ENCODE measurements at places on chromosomes 3 and 15. TPM values are rescaled to one million over a fixed set of nuclear protein-coding genes. Genes with fewer than 3 reads are reported as not detected.

DNA sequence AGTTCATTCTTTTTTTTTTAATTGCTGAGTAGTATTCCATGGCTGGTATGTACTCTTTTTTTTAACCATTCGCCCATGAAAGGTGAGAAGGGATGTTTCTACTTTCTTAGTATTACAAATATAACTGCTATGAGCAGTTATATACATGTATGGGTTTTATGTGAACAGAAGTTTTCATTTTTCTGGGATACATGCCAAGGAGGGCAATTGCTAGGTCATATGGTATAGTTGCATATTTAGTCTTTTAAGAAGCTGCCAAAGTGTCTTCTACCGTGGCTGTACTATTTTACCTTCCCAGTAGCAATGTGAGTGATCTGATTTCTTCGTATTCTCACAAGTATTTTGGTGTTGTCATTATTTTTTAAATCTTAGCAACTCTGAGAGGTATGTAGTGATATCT is 11.2 kb upstream of the KLHL40 start:
- no peak for DNase-seq

- DNase-seq = no peak
Measured at GRCh38 chr3:151395806-151396205, 11.3 kb upstream of the P2RY12 start.

DNA sequence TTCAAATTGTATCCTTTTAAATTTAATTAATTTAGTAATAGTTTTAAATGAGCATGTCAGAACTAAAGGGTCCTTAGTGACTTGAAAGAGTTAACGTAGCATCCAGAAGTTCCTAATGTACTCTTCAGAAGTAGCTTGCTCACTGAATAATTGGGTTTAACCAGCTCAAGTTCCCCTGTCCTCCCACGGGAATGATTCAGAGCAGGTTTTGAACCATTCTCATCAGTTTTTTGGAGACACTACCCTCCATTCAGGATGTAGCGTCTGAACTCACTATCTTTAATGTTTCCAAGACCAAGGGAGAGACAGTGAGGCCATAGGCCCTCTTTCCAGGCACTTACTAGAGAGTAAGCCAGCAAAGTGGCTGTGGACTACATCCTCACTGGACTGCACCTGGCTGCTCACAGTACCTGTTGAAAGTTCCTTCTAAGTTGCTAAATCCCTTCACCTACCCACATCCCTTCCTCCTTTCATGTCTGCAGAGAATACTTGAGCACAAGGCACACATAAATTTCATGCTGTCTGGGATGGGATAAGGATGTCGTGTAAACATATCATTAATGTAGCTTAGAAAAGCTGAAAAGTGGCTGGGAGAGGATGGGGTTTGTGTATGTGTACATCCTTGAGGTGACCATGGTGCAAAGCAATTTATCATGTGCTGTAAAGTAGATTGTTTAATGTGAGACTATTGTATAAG is 146.3 kb downstream of the PLCL2 start:
- no peak for DNase-seq

DNA sequence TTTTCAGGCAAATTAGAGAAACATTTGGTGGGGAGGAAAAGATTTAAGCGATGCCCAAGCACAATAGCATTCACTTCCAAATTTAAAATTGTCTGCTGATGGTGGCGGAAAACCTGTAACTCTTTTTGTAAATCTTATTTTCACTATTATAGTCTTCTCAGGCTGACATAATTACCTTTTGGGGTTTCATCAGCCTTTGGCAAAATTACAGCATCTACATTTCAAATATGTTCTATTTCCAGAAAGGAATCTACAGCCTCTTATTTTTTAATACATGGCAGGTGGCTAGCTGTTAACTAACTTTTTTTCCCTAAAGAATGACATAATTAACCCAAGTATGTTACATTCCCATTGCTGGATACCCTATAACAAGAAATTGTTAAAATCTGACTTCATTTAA is 391.5 kb upstream of the CCDC54 start:
- DNase-seq = no peak

DNA sequence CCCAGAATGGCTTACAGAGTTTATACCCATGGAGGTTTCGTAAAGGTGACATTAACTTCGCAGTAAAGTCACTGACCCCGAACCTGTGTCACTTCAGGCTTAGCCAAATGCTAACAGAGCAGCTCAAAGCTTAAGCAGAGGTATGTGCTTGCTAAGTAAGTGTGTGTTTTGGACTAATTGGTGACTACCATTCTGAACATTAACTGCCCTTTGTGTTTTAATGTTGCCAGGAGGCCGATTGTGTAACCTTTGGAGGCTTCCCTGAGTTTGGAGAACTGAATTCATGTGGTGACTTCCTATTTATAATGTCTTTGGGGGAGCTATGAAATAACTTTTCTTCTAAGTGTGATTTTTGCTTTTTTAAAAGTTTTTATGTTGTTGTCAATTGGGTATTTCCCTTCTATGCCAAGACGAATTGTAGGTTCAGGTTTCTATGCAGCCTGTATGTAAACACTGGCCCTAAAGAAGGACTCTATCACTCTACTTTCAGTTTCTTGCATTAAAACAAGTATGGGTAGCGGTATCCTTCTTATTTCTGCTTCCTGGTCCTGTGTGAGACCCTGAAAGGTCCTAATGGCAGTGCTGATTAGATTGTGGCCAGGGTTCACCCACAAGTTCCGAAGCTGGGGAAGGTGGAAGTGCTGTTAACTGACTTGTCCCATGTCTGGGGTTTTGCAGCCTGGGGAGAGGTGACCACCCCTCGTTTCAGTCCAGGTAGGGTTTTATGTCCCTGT is 86.3 kb downstream of the IGF1R start:
- DNase-seq = no peak

- no peak for DNase-seq
Measured at GRCh38 chr3:115825046-115825445, 201.7 kb downstream of the GAP43 start.

GRCh38 chr3:10772271-10773161 is 43.5 kb upstream of the SLC6A11 start:
- DNase-seq = no peak

- DNase-seq = peak; percentile 72
Measured at GRCh38 chr15:79283252-79284048, 928 bp downstream of the ANKRD34C start.

DNA sequence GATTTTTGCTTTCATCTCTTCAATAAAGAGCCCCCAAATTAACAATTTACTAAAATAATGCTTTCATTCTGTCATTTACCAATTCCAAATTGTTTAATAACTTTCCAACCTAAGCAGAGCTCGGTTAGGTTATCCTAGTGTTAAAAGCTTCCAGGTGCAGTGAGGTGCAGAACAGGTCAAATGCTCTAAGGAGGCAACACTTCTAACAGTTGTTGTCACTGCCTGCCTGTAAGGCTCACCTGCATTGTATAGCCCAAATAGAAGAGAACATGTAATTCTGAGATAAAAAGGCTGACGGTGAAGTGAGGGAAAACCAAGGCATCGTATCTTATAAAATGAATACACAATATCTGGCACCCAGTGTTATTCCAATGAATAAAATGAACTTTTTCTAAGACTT is 9.1 kb downstream of the ZNF280D start:
- no peak for DNase-seq

GRCh38 chr3:101549473-101549872 is 12.2 kb upstream of the TRMT10C start:
- DNase-seq = no peak

GRCh38 chr3:190385731-190386688 is 2.0 kb upstream of the CLDN16 start:
- no peak for DNase-seq

GRCh38 chr3:52678265-52679198 is 7.2 kb downstream of the PBRM1 start:
- DNase-seq = no peak

- no peak for DNase-seq
Measured at GRCh38 chr3:133424937-133425869, 25.3 kb downstream of the BFSP2 start.

Gene GOLGA6L2
- total RNA-seq = not detected

Gene ACKR2
- total RNA-seq = 1.4 TPM

Gene ALPK3
- total RNA-seq = 72.1 TPM

Gene C3orf22
- total RNA-seq = not detected

Gene CASR
- not detected for total RNA-seq

Gene ARID3B
- total RNA-seq = 2.7 TPM
